Tibial artery (tissue), 4 donors: ENCODE measurements at places on chromosomes 13 and 19.

GRCh38 chr13:65719831-65720230 lies 1510.3 kb downstream of the PCDH9 start:
- no peak for DNase-seq

GRCh38 chr13:102700088-102701031 lies 5.5 kb upstream of the METTL21C start:
- DNase-seq: peak; percentile 31

DNA sequence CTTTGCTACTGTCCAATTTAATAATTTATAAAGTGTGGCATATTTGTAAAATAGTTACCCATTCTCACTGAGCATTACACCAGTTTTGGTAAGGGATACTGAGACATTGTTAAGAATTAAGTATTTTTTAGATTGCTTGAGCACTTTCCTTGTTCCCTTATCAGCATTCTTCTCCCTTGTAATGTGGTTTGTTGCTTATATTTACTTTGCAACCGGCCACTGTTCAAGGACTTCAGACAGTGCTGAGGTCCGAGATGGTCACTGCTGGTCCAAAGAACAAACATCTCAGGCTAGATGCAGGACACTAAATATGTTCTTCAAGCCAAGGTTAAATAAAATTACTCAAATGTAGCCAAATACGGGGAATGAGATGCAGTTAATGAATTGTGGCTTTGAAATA lies 161.4 kb downstream of the TM9SF2 start:
- DNase-seq: no peak

- no peak for DNase-seq
These were observed 725 bp downstream of the ZNF682 start for GRCh38 chr19:20038358-20039202.

DNA sequence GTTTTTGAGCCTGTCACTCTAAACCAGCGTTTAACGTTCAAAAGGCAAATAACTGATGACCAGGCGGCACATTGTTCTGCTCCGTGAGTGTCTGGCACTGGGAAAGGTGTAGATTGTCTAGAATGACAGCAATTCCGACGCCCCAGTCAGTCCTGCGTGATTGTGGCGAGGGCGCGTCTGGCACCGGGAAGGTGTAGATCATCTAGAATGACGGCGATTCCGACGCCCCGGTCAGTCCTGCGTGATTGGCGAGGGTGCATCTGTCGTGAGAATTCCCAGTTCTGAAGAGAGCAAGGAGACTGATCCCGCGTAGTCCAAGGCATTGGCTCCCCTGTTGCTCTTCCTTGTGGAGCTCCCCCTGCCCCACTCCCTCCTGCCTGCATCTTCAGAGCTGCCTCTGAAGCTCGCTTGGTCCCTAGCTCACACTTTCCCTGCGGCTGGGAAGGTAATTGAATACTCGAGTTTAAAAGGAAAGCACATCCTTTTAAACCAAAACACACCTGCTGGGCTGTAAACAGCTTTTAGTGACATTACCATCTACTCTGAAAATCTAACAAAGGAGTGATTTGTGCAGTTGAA lies 26.1 kb upstream of the NDUFS7 start:
- no peak for DNase-seq

GRCh38 chr13:49071341-49071937 lies 95.7 kb downstream of the FNDC3A start:
- DNase-seq: no peak

GRCh38 chr13:36840718-36841250 lies 21.8 kb downstream of the RFXAP start:
- no peak for DNase-seq

DNA sequence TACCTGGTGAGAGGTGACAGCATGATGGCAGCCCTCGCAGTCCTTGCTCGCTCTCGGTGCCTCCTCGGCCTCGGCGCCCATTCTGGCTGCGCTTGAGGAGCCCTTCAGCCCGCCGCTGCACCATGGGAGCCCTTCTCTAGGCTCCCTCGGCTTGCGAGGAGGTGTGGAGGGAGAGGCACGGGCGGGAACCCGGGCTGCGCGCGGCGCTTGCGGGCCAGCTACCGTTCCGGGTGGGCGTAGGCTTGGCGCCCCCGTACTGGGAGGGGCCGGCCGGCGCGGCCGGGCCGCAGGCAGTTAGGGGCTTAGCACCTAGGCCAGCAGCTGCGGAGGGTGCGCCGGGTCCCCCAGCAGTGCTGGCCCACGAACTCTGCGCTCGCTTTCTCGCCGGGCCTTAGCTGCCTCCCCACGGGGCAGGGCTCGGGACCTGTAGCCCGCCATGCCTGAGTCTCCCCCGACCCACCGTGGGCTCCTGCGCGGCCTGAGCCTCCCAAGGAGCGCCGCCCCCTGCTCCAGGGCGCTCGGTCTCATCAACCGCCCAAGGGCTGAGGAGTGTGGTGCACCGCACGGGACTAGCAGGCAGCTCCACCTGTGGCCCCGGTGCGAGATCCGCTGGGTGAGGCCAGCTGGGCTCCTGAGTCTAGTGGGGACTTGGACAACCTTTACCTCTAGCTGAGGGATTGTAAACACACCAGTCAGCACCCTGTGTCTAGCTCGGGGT lies 1624.3 kb downstream of the SLITRK1 start:
- DNase-seq: no peak

DNA sequence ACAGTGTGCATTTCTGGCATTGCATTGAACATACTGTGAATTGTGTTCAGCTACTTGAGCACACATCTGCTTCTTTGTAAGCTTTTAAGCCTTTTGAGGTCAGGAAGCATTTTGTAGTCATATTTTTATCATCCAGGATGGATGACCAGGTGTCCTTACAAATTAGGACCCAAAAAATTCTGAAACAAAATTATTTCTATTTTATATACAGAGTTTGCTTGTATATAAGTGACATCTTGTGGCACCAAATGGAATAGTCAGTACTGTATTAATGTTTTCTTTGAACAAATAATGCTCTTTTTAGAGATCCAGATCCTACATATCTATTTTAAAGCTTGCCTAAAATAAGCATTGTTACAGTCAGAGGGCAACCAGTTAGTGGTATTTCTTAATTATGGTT lies 9.5 kb upstream of the SUPT20H start:
- DNase-seq: no peak

DNA sequence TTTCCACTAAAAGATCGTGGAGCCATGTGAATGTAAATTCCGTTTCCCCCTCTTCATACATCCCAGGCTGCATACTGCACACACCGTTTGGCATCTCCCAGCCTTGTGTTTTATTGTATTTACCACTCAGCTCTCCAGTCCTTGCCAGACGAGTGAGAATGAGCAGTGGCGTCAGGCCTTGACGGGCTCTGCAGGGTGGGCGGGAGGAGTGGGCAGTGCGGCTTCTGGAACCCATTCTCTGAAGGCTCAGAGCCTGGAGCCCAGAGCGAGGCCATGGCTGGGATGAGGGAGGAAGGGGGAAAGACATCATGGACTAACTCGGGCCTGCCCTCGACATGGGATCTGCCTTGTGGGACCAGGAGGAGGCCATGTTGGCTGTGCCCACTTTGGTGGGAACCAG lies 25.1 kb downstream of the BICRA start:
- no peak for DNase-seq

- peak; percentile 47 for DNase-seq
These were observed 630 bp downstream of the COQ8B start for GRCh38 chr19:40716031-40716481.

- no peak for DNase-seq
These were observed 80.7 kb upstream of the SLITRK5 start for GRCh38 chr13:87590518-87590917.

DNA sequence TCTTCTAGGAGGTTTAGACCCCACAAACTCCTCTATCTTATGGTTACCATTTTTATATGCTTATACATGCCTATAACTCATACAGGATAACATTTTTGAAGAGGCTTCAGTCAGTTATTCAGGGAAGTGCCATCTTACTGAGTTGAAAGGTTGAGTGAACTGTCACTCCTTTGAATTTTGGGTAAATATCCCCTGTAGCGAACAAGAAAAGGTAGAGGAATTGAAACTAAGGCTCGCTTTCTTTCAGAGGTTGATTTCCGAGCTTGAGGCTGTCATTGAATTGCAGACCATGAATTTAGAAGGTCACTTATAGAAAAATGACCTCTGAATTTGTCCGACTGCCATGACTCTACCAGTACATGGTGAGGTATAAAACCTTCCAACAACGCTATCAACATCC lies 35.1 kb downstream of the MICU2 start:
- DNase-seq: no peak

DNA sequence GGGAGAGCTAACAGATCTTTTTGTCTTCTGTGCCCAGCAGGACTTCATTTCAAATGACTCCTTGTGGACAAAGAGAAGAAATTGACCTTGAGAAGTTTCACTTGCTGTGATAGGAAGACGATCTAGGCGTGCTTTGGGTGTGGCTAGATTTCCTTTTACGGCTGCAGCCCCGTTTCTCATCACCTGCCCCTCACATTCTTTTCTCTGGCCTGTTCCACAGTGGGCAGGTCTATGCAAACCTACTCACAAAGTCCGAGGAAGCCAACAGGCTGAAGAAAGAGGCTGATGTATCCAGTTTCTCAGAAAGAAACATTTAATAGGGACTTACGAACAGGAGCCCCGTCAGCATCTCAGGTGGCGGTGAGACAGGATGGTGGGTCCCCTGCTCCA lies 231.8 kb downstream of the FGF9 start:
- DNase-seq: no peak

DNA sequence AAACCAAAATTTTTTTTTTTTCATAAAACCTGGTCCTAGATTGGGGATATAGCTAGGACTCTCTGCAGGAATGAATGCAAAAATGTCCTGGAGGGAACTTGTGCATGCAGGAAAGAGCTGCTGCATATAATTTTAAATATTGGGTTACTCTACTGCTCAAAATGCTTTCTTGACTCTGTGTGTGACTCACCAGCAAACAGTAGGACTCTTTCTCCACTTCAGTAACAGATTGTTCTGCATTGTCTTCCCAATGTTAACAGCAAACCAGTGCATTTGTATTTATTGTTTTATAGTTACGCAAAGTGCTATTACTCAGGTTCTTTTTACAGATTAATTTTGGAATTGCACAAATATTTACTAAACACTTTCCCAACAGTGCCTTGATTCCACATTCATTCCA lies 163.7 kb upstream of the KL start:
- DNase-seq: no peak

DNA sequence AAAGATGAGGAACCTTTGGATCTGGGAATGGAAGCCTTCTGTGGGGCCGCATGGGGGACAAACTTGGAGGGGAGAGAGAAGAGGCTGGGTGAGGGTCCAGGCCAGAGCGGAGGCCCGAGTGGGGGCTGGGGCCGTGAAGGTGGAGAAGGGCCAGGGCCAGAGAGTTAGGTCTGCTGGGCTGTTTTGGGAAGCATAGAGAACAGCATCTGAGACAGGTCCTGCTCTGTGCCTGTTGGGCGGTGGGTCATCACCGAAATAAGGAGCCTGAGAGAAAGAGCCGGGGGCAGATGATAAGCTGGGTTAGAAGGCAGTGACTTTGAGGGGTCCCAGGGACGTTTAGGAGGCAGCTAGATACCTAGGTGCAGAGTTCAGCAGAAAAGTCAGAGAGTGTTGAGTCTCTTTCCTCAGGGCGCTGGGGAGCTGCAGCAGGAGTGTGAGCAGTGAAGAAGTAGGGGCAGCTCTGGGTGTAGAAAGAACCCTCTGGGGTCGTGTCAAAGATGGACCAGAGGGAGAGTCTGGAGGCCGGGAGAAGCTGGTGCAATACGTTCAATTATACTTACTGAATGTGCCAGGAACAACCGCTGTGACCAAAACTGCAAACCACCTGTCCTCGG lies 2.7 kb downstream of the SPACA6 start:
- DNase-seq: no peak

DNA sequence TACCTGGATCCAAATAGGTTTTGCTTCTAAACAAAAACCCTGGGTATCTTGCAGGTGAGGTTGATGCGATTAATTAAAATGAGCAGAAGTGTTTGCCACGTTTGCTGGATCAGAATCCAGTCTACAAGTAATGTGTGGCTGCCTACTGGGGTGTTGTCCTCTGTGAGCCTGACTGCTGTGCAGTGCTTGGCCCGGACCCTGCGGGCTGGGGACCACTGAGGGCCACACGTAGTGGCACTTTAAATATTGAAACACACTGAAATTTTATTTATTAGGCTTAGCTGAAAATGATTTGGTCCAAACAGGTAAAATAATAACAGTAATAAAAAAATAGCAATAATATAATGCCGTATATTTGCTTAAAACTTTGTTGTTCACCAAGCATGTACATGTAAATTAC lies 338.0 kb downstream of the MYO16 start:
- no peak for DNase-seq

DNA sequence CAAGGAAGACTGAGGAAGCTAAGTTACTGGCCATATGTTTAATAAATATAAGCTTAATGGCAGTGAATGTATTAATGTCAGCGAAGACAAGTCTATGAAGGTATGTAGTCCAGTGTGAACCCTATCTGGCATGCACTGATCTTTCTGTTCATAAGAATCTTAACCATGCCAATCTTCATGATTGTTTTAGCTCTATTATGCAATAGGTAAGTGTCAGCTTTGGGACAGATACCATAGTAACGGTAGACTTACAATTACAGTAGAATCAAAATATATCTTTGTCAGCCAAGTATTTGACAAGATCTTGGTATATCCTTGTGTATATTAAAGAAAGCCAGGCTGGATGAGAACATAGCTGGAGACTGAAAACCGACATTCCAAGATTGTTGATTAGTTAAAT lies 428.5 kb downstream of the SPRY2 start:
- no peak for DNase-seq

DNA sequence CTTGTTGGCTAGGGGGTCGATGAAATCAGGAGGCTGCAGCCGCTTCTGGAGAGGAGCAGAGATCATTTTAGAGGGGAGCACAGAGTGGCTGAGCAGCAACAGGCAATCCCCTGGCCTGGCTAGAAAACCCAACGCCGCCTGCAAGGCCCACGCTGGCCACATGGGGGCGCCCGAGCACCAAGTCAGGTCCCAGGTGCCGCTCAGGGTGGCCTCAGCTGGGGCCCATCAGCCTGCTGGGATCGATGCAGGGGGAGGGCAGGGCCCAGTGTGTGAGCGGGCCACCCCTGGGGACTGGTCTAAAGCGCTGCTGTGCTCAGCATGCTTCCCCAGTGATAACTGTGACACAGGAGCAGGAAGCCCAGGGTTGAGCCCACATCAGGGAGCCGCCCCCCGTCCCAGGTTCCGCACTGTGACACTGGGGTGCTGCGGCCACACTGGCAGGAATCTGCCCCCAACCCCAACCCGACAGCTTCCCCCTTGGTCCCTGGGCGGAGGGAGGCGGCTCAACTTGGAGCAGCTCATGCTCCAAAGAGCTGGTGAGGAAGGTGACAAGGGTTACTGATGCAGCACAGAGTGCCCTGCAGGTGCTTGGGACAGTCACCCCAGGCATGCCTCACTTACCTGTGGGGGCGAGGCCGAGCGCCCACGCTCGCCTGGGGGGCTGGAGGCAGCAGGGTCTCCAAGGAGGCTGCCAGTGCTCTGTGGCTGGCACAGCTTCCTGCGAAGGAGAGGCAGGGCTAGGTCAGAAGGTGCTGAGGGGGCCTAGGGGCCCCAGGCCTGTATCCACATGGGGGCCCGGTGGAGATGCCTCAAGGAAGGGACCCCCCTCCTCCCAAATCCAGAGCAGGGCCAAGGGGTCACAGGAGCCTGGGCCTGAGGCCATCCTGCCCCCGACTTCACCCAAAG lies 13.3 kb upstream of the ISYNA1 start:
- DNase-seq: peak; percentile 92
